RCC 7860 (cell line): ENCODE measurements at places on chromosomes 12 and 14.

DNA sequence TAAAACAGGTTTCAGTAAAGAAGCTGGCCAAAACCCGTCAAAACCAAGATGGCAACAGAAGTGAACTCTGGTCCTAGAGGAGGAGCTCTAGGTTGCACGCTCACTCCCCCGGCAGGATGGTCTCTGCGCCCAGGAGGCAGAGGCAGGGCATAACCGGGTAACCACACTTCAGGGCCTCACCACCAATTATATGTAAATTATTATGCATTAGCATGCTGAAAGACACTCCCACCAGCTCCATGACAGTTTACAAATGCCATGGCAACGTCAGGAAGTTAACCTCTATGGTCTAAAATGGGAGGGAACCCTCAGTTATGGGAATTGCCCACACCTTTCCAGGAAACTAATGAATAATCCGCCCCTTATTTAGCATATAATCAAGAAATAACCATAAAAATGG, 20.1 kb upstream of the SLC6A12 start:
- DNase-seq = no peak

DNA sequence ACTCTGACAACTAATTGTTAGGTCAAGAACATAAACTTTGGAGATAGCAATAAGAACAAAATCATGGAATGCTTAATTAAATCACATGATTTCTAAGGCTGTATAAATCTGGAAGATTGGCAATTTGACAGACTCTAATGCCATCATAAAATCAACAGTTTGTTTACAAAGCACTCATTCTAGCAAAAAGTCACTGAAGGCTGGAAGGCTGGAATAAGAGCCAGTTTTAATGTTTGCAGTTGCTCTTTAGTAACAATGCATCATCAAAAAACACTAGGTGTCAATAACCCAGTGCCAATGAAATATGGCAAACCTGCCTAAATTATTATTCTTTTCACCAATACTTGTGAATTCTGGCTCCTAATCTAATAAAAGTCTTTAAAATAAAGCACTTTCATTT, 65.0 kb downstream of the NUMB start:
- DNase-seq = no peak

DNA sequence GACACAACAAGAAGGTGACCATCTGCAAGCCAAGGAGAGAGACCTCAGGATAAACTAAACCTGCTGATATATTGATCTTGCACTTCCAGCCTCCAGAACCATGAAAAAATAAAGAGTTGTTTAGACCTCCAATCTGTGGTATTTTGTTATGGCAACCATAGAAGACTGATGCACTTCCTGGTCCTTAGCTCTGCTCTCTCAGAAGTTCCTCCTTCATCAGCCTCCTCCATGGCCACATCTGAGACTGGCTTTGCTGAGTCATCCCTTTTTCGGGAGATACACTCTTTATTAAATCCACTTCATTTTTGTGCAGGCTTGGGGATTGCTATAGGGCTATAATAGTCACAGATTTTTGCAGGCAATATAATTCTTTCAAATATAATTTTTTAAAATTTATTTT, 89.6 kb upstream of the ATF7IP start:
- DNase-seq = no peak

DNA sequence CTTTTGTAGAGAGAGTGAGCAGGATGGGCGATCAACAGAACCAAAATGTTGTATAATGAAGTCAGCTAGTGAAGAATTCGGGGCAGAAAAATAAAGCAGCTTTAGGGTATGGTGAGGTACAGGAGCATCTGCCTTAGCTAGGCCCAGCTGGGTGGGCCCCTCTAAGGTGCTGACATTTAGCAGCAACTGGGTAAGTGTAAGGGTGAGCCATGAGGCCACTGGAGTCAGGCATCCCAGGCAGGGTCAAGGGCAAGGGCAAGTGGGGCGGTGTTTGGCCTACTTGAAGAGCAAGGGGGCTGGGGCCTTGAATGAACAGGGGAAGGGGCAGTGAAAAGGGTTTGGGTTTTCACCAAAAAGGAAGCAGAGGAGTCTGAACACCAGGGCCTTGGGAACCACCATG, 583.6 kb downstream of the BCL11B start:
- DNase-seq = no peak

- no peak for DNase-seq
Observed at GRCh38 chr14:30840086-30840779, 34.1 kb upstream of the COCH start.

DNA sequence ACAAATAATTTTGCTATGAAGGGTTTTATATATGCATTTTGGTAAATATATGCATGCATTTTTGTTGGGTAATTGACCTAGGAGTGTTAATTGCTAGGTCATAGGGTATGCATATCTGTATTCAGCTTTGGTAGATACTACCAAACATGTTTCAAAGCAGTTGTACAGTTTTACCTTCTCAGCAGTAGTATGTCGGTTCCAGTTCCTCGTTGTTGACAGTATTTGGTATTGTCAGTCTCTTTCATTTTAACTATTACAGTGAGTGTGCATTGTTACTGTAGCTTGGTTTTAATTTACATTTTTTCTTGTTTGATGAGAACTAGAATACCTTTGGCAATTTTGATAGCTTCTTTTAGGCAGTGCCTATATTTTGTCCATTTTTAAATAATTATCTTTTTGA, 98.9 kb downstream of the ARID2 start:
- DNase-seq = no peak

DNA sequence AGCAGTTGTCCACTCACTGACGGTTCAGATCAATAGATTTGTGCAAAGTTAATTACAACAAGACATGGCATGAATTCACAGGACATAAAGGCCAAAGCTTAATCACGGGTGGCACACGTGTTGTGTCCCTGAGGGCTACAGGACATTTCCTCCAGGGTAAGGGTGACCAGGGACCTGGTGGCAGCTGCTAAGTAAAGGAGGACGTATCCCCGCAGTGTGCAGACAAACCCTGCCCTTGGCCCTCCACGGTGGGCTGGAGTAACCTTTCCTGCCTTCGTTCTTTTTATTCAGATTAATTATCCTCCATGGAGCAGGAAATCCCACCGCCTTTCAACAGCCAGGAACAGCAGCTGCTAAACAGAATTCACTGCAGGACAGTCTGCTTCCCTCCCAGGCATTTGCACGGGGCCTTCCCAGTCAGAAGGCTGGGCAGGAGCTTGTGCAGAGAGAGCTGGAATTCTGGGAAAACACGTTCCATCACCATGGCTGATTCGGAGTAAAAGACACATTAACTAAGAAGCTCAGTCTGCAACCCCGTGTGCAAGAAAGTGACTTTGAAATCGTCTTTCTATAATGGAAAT, 289.9 kb upstream of the SFSWAP start:
- DNase-seq = no peak

DNA sequence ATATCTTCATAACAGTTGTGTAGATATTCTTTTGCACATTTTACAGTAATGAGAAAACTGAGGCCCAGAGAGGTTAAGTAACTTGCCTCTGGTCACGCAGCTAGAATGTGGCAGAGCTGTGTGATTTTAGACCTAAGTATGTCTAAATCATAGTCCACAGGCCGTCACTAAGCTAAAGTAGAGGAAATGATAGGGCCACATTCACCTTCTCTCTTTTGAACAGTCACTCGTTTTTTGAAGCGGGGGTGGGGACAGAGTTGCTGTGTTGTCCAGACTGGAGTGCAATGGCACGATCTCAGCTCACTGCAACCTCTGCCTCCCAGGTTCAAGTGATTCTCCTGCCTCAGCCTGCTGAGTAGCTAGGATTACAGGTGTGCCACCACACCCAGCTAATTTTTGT, 68.5 kb downstream of the RASSF3 start:
- DNase-seq = no peak

DNA sequence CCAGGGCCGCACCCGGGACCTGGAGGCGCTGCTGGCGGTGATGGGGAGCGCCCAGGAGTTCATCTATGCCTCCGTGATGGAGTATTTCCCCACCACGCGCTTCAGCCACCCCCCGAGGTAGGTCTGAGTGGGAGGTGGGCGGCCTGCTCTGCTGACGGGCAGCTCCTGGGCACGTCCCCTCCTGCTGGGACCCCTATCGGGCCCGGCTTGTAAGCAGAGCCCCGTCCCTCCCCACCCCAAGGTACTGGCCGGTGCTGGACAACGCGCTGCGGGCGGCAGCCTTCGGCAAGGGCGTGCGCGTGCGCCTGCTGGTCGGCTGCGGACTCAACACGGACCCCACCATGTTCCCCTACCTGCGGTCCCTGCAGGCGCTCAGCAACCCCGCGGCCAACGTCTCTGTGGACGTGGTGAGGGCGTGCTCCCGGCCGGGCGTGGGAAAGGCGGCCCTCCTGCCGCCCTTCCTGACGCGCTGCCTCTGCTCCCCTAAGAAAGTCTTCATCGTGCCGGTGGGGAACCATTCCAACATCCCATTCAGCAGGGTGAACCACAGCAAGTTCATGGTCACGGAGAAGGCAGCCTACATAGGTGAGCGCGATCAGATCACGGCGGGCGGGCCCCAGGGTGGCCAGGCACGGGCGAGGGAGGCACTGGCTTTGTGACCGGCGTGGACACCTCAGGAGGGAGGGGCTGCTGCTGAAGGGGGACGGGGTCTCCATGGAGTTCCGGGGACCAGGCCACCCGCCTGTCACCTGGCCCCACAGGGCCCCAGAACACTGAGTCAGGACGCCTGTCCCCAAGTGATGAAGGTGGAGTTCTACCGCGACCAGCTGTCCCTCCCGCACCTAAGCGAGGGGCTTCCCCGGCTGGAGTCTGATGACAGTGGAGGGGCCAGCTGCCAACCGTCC, 7.3 kb downstream of the PLD4 start:
- no peak for DNase-seq

GRCh38 chr14:36511981-36512584, 7.9 kb downstream of the NKX2-1 start:
- no peak for DNase-seq

- no peak for DNase-seq
Observed at GRCh38 chr12:4589941-4590340, 27.9 kb downstream of the DYRK4 start.

- DNase-seq = no peak
Observed at GRCh38 chr12:66538970-66539369, 139.9 kb downstream of the GRIP1 start.

GRCh38 chr14:69039288-69039628, 60.2 kb upstream of the ACTN1 start:
- peak; percentile 78 for DNase-seq

DNA sequence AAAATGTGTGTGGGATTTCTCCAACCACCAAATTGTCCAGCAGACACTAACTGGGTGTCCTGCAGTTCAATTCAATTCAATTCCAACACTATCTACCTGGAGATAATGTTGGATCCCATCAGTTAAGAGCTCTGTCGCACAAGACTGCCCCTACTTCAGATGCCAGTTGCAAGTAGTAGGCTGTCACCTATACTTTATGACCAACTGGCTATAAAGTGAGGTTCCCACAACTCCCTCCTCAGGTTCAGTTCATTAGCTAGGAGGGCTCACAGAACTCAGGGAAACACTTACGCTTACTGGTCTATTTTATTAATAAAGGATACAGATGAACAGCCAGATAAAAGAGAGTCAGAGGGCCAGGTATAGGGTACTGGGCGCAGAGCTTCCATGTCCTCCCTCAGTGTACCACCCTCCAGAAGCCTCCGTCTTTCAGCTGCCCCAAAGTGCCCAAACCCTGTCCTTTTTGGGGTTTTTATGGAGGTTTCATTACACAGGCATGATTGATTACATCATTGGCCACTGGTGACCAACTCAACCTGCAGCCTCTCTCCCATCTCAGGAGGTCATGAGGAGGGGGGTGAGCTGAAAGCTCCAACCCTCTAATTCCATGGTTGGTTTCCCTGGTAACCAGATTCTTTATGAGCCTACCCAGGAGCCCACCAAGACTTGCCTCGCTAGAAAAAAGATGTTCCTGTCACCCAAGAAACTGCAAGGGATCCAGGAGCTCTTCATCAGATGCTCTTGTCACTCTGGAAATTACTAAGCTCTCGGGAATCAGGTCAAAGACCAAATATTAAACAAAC, 7.5 kb upstream of the SERPINA5 start:
- no peak for DNase-seq

DNA sequence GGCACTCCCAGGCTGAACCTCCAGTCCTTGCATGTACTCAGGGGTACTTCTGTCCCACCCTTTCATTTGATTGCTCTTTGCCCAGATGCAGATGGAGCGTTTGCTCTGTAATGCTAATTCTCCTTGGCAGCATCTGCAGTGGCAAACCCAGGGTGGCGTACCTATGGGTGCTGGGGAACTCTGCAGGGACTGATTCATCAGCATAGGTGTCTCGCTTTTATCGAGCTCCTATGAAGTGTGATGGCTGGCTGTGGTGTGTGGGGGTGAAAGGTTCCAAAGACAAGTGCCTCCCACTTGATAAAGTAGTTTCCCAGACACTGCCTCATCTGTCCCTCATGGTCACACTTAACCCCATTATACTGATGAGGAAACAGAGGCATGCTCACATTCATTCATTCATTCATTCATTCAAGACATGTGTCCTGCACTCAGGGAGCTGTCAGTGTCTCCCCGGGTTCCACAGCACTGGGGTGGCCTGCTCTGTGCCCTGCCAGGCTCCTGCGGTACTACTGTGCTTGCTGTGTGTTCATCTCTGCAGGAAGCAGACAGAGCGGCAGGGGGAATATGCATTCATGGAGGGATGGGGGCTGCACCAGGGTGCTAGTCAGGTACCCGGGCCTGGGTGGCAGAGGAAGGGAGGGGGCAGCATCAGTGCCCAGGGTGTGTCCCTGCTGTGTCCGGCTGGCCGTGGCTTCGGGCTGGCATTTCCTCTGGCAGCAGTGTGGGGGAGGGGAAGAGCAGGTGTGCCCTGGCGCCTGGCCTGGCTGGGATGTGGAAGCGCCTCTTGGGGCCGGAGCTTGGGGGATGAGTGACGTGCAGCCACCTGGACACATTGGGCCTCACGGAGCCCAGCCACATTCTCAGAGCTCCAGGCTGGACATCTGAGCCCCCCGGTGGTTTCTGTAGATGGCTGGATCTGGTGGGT, 110.9 kb downstream of the TSPAN9 start:
- no peak for DNase-seq

GRCh38 chr12:56634837-56635791, 5.0 kb upstream of the BAZ2A start:
- peak; percentile 84 for DNase-seq

DNA sequence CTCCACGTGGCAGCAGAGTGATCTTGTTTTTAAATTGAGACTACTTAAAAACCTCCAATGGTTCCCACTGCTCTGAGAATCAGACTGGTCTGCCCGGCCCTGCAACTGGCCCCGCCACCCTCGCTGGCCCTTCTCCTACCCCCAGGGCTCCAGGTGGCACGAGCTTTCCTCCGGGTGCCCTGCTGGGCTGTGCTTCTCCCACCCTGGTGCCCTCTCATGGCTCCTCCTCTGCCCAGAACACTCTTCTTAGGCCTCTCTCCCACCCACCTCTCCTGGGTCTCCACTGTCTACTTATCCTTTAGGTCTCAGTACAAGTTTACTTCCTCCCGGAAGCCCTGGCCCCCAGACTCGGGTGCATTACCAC, 26.5 kb downstream of the CCDC92 start:
- no peak for DNase-seq
